HepG2 (cell line): ENCODE measurements at places on chromosomes 6 and 20. TPM values are rescaled to one million over a fixed set of nuclear protein-coding genes. Genes with fewer than 3 reads are reported as not detected.
A peak's percentile ranks its signal among the peaks of the same experiment; 100 is the strongest.

TAF4 gene
- total RNA-seq = 12.0 and 12.2 TPM in 2 replicates

COL21A1 gene
- not detected in 2 replicates for total RNA-seq

LHFPL5 gene
- total RNA-seq = not detected in 2 replicates

UBE2C gene
- total RNA-seq = 123 and 139 TPM in 2 replicates

- no peaks in the 10 kb centered on the region for H3K27me3 ChIP-seq
- no peaks in the 10 kb centered on the region for H3K4me1 ChIP-seq
- no peaks in the 10 kb centered on the region for H3K36me3 ChIP-seq
- no peak overlapping the region for H3K4me3 ChIP-seq
- DNase-seq = no peak
- no peak overlapping the region for H3K27ac ChIP-seq
Observed at GRCh38 chr6:118277631-118278030, 270.5 kb upstream of the PLN start.

- no peaks in the 10 kb centered on the region for H3K36me3 ChIP-seq
- H3K27ac ChIP-seq = no peak overlapping the region
- peaks cover 30% of the 10 kb centered on the region for H3K4me1 ChIP-seq
- H3K27me3 ChIP-seq = peaks cover 54% of the 10 kb centered on the region
Observed at GRCh38 chr6:37515712-37516075, 16.0 kb upstream of the CCDC167 start.

DNA sequence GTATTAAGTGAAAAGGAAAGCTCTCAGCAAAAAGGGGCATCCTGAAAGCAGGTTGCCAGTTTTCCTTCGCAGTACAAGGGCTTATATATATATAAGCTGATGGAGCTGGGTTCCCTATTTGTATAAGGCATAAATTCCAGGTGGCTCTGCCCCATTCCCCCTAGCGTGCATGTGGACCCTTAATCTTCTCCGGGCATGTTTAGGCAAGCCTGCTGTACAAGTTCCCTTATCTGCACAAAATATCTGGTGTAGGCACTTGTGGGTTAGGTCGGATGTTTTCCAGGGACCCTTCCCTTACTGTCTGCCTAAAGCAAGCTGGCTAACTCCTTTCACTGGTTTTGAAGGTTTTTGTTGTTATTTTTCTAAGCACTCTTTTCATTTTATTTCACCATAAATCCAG lies 140.7 kb downstream of the FUT9 start:
- H3K27me3 ChIP-seq = no peaks in the 10 kb centered on the region
- no peak overlapping the region for H3K27ac ChIP-seq
- peak overlapping the region; percentile 39; the same call in 1 of the 2 replicates for H3K4me3 ChIP-seq
- no peak for DNase-seq

GRCh38 chr6:76706631-76707030 lies 634.2 kb upstream of the IMPG1 start:
- H3K4me3 ChIP-seq = no peak overlapping the region
- no peaks in the 10 kb centered on the region for H3K27me3 ChIP-seq
- no peaks in the 10 kb centered on the region for H3K36me3 ChIP-seq
- DNase-seq = no peak
- no peak overlapping the region for H3K27ac ChIP-seq

- DNase-seq = no peak
- no peak overlapping the region for H3K4me3 ChIP-seq
- no peak overlapping the region for H3K27ac ChIP-seq
- no peaks in the 10 kb centered on the region for H3K4me1 ChIP-seq
- no peaks in the 10 kb centered on the region for H3K36me3 ChIP-seq
Observed at GRCh38 chr6:90088009-90088408, 193.7 kb downstream of the GJA10 start.

GRCh38 chr20:39775110-39775509 lies 813.0 kb downstream of the DHX35 start:
- no peak overlapping the region for H3K27ac ChIP-seq
- H3K4me3 ChIP-seq = no peak overlapping the region
- H3K27me3 ChIP-seq = no peaks in the 10 kb centered on the region
